ENCODE measurements at places on chromosomes 7 and 10.

- DNase-seq, result no peak
Observed at GRCh38 chr7:143518941-143519340, 41.3 kb downstream of the TAS2R41 start.

DNA sequence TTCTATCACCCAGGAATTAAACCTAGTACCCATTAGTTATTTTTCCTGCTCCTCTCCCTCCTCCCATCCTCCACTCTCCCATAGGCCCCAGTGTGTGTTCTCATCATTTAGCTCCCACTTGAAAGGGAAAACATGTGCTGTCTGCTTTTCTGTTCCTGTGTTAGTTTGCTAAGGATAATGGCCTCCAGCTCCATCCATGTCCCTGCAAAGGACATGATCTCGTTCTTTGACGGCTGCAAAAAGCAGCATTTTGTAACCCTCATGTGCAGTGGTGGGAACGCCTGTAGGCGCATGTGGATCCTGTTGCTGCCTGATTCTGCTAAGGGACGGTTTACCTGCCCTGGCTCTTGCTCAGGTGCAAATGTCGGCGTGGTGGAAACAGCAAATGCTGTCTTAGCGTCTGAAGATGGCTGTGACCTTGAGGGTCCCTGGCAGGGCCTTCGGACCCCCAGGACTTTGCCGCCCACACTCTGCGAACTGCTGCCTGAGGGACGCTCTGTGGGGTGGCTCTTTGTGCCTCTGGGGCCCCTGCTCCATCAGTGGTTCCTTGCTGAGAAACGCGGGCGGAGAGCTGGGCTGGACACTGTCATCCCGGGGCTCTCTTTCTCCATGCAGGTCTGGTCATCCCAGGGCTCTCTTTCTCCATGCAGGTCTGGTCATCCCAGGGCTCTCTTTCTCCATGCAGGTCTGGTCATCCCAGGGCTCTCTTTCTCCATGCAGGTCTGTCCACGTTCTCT, 5.6 kb upstream of the MTG1 start:
- no peak for DNase-seq

- DNase-seq, result no peak
Observed at GRCh38 chr10:68043030-68043429, 32.1 kb downstream of the HERC4 start.

- DNase-seq, result peak; percentile 25
Observed at GRCh38 chr7:93055543-93056107, 62.2 kb downstream of the SAMD9 start.

GRCh38 chr7:7996568-7996967, 28.0 kb downstream of the GLCCI1 start:
- no peak for DNase-seq

- peak; percentile 43 for DNase-seq
Observed at GRCh38 chr7:128427289-128427891, 17.6 kb upstream of the IMPDH1 start.

DNA sequence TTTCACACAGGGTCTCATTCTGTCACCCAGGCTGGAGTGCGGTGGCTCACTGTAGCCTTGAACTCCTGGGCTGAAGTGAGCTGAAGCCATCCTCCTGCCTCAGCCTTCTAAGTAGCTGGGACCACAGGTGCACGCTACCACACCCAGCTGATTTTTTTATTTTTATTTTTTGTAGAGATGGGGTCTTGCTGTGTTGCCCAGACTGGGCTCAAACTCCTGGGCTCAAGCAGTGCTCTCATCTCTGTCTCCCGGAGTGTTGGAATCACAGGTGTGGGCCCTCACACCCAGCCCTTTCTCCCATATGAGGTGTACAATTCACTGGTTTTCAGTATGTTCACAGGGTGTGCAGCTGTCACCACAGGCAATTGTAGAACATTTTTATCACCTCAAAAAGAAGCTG, 5.2 kb downstream of the INPP5A start:
- DNase-seq, result no peak

- DNase-seq, result no peak
Observed at GRCh38 chr10:123142701-123143161, 5.2 kb upstream of the HMX2 start.

- DNase-seq, result no peak
Observed at GRCh38 chr10:122142641-122143237, 128.4 kb upstream of the BTBD16 start.

- peak; percentile 29 for DNase-seq
Observed at GRCh38 chr10:79025199-79025832, 43.5 kb upstream of the ZMIZ1 start.

DNA sequence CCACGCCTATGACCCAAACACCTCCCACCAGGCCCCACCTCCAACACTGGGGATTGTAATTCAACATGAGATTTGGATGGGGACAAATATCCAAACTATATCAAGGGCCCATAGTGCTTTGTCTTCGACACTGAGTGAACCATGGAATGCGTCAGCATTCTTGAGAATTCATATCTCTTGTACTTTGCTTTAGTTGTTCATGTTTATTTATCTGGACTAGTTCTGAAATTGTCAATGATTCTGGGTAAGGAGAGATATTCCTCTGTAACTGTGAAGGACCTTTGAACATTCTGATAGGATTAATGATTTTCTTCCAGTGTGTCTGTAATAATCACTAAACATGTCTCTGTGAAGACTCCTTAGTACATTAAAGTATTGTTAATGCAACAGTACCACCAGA, 374.8 kb downstream of the LRMDA start:
- no peak for DNase-seq

DNA sequence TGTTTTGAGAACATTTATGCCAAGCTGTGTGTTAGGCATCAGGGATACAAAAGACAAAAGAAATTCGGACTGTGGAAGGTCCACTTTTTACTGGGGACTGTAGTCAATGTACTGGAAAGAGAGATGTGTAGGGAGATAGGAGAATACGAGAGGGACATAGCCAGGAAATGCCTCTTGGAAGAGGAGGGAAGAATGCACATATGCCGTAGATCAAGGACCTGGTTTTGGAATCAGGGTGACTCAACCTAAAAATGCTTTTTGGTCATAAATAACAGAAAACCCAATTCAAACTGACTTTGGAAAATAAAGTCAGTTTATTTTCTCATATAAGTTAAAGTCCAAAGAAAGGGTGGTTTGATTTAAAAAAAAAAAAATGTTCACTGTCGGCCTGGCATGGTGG, 140.3 kb upstream of the TCF7L2 start:
- DNase-seq, result no peak

DNA sequence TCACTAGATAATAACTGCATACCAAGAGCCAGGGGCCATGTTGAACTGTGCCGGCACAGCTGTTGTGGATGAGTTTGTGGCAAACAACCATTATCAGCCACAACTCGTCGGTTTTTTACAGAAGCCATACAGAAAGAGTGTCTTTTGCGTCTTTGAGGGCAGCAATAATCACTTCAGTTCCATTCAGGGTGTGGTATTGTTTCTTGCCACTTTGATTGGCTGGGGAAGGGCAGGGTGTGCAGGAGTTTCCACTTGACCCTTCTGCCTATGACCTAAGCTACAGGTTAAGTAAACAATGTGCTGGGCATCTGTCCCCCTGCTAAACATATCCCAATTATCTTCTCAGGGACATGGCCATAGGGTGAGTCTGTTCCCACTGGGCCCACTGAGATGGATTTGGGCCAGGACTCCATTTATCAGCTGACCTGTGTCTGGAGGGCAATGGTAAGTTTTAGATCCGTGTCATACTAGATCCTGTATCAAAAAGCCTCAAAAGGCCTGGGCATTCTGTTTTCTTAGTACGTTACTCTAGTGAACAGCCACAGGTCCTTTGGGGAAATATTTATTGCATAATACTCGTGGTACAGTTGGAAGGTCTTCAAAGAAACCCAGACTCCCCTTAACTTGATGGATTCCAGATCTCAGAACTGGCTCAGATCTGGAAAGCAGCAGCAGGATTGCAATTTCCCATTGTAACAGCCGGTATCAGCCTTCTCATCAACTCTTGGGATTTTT, 15.9 kb downstream of the ZNF3 start:
- no peak for DNase-seq

DNA sequence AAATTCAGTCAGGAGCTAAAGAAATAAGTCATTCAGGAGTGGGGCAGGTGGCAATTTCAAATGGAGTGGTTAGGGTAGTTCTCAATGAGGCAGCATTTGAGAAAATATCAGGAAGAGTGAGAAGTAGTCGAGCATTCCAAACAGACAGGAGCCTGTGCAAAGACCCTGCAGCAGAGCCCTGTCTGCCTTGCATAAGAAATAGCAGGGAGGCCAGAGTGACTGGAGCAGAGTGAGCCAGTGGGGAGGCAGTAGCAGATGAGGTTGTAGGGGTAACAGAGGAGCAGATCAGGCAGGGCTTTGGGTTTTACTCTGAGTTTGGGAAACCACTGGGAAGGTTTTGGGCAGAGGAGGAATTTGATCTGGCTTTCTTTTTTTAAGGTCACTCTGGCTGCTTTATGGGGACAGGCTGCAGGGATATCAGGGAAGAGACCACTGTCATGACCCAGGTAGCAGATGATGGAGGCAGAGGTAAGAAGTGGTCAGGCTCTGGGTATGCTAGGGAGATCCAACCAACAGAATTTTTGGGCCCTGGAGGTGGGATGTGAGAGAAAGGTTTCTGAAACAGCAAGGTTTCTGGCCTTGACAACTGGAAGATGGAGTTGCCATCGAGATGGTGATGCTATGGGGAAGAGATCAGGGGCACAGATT, 1.3 kb upstream of the BLVRA start:
- no peak for DNase-seq

DNA sequence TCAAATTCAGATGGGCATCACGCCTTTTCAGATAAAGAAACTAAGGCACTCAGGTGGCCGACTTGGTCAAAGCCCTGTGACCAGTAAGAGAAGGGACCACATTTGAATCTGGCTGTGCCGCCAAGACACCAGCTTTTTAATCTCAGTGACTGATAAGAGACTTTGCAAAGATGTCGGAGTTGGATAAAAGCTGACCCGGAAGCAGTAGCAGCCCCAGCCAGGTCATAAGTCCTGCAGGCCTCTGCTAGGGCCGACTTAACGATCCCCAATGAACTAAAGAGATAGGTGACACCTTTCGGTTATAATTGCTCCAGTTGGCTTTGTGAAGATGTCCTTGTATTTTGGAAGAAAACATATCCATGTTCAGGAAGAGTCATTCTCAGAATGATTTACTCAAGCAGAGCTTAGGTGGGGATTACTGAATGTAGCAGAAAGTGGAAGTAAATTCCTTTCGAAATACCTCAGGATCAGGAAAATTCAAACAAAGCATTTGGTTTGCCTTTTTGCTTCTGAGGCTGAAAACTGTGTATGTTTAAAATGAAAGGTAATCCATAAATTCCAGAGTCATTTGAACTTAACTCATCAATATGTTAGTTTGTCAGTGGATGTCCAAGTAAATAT, 164.2 kb upstream of the PITRM1 start:
- DNase-seq, result no peak

GRCh38 chr10:123044391-123044790, 35.6 kb downstream of the ACADSB start:
- peak; percentile 7 for DNase-seq

- peak; percentile 49 for DNase-seq
Observed at GRCh38 chr10:21238717-21239116, 286.8 kb downstream of the SKIDA1 start.

DNA sequence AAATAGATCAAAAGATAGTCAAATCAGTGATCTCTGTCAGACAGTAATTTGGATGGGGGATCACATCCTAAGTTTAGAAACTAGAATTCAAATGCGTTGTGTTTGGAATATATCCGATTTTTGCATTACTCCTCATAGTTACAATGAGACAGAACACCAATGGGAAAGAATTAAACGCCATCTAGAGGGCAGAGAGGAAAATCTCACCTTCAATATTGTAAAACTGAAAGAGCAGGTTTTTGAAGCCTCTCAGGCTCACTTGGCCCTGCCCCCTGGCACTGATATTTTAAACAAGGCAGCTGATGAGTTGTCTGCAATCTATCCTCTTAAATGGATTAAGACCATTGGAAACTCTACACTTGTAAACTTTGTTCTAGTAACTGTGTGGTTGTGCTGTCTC, 17.7 kb downstream of the FRG2B start:
- DNase-seq, result no peak

DNA sequence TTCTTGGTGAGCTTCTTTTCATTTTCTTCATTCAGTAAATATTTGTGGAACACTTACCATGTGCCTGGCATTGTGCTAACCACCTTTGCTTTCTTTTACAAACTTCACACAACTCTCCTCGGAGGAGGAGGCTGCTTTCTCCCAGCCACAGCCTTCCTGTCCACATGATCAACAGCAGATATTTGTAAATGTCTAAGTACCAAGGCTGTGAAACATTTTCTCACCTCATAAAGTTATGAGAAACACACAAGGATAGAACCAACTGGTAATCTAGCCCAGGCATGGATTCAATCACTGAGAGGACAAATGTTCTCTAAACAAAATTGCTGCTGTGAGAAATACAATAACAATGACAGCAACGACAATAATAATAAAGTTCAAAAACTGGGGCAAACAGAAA, 3.9 kb downstream of the CTTNBP2 start:
- DNase-seq, result no peak

DNA sequence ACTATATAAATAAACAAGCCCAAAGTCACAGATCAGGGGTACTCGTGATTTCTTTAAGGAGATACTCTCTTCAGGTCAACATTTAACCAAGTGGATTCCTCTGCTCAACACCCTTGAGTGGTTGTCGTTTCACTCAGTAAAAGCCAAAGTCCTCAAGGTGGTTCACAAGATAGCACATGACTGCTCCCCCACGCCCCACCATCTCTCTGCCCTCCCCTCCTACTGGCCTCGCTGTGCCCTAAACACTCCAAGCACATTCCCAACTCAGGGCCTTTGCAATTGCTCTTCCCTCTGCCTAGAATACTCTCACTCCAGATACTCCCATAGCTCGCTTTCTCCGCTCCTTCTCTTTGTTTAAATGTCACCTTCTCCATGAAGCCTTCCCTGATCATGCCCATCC, 72.1 kb upstream of the FHIP2A start:
- no peak for DNase-seq

GRCh38 chr7:140223515-140224221, 46.9 kb upstream of the KDM7A start:
- DNase-seq, result no peak

All from NCI-H2171 (cell line).